ENCODE measurements at places on chromosomes 12 and 14.

- DNase-seq: no peak
Measured at GRCh38 chr14:100825713-100826331, at the start of gene MEG3. MEG3 (plus strand) TSS chr14:100826118.

GRCh38 chr14:32710731-32711680 lies 227.7 kb upstream of the NPAS3 start:
- DNase-seq: peak; percentile 42

- DNase-seq: no peak
Measured at GRCh38 chr12:13121568-13121967, 18.1 kb upstream of the GSG1 start.

DNA sequence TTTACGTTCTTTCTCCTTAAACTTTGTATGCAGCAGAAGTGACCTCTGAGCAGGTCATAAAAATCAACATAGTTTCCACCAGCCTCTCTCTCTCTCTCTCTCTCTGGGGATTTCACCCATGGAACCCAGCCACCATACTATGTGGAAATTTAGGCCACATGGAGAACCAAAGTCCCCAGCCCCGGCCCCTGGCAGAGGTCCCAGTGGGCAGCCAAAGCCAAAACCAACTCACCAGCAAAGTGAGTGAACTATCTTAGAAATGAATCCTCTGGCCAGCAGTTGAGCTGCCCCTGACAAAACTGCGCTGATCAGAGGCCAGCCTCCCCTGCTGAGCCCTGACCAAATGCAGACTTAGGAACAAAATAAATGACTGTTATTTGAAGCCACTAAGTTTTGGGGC lies 9.2 kb downstream of the DUSP6 start:
- DNase-seq: no peak

DNA sequence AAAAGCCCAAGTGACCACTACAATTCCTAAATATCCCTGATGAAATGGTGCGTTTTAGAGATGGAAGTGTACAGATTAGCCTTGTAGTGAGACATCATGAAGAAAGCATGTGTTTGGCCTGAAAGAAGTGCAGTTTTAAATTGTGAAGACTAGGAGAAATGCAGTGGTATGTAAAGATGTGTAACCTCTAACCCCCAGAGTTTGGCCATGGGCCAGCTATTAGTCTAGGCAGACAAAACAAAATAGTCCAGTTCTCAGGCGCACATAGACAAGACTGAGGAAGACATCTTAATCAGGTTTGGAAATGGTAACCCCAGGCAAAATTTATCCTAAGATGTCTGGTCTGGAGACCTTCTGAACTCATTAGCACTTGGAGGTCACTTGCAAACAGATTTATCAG lies 23.4 kb downstream of the WBP11 start:
- DNase-seq: no peak

DNA sequence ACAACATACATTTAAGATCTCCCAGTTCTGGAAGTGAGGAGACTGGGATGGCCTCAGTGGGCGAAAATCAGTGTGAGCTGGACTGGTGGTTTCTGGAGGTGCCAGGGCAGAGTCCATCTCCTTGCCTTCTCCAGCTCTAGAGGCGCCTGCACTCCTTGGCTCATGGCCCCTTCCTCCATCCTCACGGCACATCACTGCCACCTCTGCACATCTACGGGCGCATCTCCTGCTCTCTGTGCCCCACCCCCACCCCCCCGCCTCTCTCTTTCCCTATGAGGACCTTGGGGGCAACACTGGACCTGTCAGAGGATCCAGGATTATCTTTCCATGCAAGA lies 62.8 kb upstream of the DIO3 start:
- DNase-seq: no peak

DNA sequence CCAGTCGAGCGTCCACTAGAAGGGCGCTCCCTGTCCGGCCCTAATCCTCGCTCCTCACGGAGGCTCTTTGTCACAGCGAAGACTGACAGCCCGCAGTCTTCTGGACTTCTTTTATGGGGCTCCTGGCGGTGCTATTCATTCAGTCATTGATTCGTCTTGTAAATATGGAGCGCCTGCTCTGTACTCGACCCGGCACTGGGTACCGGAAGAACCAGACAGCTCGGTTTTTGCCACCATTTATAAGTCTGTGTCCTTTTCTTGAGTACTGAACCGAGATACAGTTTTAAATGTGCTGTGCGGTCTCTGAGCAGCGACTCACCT lies 570 bp downstream of the DMAC2L start:
- no peak for DNase-seq

- DNase-seq: no peak
Measured at GRCh38 chr14:64417055-64417770, 29.1 kb downstream of the MTHFD1 start.

DNA sequence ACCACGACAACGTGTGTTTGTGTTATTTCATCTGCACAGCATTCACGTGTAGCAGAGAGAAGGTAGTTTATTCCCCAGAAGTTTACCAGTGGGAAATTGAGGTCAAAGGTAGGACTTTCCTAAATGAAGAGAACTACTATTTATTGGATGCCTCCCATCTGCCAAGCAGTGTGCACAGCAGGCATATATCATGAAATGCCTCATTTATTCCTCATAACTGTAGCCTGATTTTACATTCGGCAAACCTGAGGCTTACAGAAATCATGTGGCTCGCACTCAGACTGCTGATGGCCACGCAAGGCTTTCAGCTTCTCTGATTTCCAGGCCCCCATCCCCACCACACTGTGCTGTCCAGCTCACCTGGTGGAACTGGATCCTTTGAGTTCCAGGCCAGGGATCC lies 33.5 kb downstream of the NTF3 start:
- no peak for DNase-seq

DNA sequence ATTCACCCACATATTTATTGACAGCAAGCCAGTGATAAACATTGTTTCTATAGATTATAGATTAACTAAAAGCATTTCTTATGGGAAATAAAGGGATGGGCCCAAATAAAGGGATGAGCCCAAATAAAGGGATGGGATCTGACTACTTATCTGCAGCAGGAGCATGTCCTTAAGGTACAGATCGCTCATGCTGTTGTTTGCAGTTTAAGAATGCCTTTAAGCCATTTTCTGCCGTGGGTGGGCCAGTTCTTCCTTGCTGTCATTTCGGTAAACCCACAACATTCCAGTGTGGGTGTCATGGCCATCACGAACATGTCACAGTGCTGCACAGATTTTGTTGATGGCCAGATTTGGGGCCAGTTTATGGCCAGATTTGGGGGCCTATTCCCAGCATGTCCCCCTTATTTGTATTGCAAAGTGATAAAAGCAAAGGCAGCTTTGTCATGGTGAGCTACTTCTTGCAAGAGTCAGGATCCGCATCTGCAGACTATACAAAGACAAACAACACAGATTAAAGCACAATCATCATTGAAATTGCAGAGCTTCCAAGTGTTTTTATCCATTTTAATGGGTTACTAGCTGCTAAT lies 700.7 kb downstream of the LRFN5 start:
- DNase-seq: no peak

DNA sequence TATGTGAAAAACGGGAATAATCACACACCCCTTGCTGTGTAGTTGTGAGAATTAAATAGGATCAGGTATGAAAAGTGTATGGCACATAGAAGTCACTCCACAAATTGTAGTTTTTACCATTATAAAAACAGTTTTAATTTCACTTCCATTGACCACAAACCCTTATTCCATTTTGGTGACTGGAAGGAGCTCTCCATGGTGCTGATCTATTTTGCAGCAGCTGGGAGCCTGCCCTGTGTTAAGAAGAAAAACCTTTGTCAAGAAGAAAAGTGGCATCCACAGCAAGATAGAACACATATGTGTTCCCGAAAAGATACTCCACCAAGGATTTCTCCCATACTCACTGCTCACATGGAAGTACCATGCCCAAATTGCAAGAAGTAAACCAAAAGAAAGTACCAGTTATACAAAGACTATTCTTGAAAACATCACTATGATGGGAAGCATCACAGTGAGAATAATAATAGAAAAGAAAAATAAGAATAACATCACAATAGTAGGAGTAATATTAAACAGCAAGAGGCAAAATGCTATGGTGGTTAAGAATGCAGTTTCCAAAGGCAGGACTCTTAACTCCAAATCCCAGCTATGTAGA lies 58.7 kb downstream of the TUNAR start:
- no peak for DNase-seq

DNA sequence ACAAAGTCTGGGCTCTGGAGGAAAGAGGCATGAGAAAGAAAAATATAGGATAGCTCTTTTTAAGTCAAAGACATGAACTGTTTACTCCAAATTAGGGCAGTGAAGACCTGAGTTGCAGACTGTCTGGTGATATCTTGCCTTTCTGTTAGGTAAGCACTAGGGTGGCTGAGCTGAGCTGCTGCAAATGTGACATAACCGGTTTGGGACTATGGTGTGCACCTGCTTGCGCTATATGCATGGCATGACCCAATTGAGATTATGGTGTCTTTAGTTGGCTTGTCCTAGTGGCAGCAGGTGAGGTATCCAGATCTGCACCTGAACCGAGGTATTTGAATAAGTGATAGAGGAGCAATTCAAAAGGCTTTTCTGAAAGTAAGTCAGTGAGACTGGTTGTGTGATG lies 345.6 kb downstream of the APAF1 start:
- DNase-seq: peak; percentile 80

- DNase-seq: no peak
Measured at GRCh38 chr12:118835926-118836325, 145.4 kb upstream of the SRRM4 start.

GRCh38 chr14:41606282-41606531 lies 469 bp upstream of the LRFN5 start:
- DNase-seq: no peak

DNA sequence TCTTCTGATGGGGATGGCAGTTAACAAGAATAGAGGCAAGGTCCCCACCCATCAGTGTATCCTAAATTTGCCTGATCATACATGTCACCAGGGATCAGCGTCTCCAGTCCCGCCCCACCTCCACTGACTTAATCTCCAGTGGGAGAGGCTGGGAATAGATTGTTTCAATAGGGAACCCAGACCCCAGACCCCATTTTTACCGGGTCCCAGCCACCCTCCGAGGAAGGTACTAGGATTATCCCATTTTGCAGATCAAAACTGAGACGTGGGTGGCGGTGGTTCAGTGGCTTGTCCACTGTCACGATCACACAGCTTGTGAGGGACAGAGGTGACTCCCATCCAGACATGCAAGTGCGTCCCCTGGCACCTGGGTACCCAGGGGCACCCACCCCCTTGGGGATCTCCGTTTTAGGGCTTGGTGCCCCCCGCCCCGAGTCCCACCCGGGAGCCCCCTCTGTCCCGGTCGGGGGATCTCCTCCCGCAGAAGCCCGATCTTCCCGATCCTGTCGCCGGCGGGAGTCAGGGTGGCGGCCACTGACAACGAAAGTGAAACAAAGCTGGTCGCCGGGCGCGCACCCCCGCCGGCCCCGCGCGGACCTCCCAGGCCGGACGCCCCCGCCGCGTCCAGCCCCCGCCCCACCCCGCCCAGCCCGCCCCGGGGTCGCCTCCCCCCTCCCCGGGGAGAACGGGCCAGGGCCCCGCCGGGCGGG lies 523 bp downstream of the WSB2 start:
- peak; percentile 30 for DNase-seq

- no peak for DNase-seq
Measured at GRCh38 chr14:26319139-26319864, 278.5 kb downstream of the NOVA1 start.

- no peak for DNase-seq
Measured at GRCh38 chr14:66381755-66382154, 104.4 kb upstream of the CCDC196 start.

GRCh38 chr12:123059500-123059899 lies 79.0 kb downstream of the ARL6IP4 start:
- DNase-seq: peak; percentile 28

DNA sequence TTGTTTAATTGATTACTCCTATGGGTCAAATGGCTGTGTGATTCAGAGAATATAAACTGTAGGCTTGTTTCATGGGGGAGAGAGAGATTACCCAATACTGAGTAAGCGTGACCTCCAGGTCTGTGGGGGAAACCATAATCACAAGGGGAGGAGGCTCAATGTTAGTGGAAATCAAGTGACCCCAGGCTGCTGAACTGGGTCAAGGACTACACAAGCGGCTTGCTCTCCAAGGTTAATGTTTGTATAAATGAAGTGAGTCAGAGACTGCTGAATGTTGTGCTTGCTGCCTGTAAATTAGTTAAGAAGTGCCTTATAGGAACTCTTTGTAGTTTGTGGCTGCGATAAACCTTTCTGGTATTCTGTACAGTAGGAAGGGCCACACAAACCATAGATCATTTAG lies 479.7 kb downstream of the AACS start:
- DNase-seq: no peak

GRCh38 chr14:37848985-37849621 lies 253.7 kb downstream of the TTC6 start:
- DNase-seq: no peak

- no peak for DNase-seq
Measured at GRCh38 chr14:63867933-63868921, 15.4 kb downstream of the SYNE2 start.

DNA sequence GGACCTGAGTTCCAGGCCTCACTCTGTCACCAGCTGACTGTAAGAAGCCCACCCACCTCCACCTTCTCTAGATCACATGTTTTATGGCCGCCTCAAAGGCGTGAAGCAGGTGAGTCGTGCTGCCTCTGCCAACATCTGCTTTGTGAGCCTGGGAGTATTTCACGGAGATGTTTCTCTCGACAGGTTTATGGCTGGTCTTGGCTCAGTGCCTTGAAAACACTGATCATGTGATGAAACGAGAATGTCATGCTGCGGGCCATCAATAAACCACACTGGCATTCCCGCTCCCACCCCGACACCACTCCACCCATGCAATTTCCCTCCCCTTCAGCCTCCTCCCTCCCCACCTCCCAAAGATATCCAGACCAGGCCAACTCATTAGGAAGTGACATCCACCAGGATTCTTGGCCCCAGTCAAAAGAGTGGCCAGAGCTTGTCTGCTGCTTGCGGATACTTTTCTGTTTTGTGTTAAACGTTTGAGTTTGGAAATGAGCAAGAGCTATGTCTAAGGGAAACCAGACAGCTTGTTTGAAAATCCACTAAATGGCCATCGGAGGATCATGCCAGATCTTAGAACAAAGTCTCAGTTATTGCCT lies 53.8 kb upstream of the NTF3 start:
- peak; percentile 92 for DNase-seq

- DNase-seq: no peak
Measured at GRCh38 chr14:98278800-98279199, 993.2 kb downstream of the BCL11B start.

DNA sequence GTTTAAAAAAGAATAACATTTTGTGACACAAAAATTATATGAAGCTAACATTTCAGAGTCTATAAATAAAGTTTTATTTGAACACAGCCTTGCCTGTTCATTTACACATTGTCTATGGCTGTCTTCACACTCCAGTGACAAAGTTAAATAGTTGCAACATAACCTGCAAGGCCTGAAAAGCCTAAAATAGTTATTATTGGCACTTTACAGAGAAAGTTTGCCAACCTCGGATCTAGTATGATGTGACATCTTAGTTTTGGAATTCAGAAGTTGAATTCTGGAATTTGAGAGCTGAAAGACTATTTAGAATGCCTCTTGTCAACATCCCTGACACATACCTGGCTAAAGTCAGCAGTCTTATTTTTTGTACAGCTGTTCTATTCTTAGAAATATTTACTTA lies 68.3 kb downstream of the DYRK2 start:
- DNase-seq: no peak

GRCh38 chr12:32756476-32757066 lies 874 bp upstream of the YARS2 start:
- DNase-seq: no peak

All from NCI-H345 (cell line).